ENCODE measurements at places on chromosomes 12 and 14.

- peak; percentile 68 for DNase-seq
Measured at GRCh38 chr12:67452119-67452805, 183.1 kb downstream of the CAND1 start.

- no peak for DNase-seq
Measured at GRCh38 chr14:74949859-74950573, 5.4 kb downstream of the PGF start.

- no peak for DNase-seq
Measured at GRCh38 chr12:11174022-11174421, 3.0 kb downstream of the SMIM10L1 start.

DNA sequence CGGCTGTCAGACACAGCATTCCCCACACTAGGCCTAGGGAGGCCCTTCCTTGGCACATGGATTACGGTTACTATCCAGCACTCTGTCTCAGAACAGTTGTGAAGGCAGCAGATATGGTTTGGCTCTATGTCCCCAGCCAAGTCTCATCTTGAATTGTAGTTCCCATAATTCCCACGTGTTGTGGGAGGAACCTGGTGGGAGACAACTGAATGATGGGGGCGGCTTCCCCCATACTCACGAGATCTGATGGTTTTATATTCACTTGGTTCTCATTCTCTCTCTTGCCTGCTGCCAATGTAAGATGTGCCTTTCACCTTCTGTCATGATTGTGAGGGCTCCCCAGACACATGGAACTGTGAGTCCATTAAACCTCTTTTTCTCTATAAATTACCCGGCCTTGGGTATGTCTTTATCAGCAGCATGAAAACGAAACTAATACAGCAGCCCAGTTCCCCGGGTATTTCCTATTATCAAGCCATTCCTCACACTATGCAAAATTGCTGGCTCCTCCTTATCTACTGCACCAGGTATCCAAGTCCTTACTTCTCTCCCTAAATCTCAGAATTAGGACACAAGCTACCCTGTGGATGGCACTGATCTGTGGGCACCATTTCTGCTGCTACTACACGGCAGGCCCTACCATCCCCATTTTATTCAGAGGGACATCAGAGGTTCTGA is 33.3 kb downstream of the NT5DC3 start:
- no peak for DNase-seq

GRCh38 chr14:94964931-94965330 is 192.4 kb downstream of the DICER1 start:
- no peak for DNase-seq

GRCh38 chr12:99334285-99335056 is 313.1 kb upstream of the GARIN6 start:
- DNase-seq: no peak

GRCh38 chr12:95646781-95647190 is 95.5 kb upstream of the USP44 start:
- no peak for DNase-seq

- DNase-seq: no peak
Measured at GRCh38 chr14:72418806-72419205, 475.1 kb downstream of the DPF3 start.

DNA sequence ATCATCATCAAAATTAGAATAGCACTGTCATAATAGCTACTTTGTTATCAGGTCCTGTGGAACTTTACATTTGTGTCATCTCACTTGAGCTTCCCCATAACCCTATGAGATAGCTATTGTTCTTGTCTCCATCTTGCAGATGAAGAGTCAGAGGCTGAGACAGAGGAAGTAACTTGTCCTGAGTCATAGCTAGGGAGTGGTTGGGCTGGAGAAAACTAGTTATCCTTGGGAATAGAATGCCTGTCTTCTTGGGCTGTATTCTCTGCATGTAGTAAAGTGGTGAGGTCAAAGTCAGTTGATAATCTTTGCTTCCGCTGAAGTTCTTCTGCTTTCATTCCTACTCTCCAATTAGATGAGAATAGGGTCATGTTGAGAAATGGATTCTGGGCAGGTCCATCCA is 117.0 kb downstream of the SMOC1 start:
- no peak for DNase-seq

- DNase-seq: peak; percentile 84
Measured at GRCh38 chr12:103929046-103929783, 995 bp upstream of the HSP90B1 start.

DNA sequence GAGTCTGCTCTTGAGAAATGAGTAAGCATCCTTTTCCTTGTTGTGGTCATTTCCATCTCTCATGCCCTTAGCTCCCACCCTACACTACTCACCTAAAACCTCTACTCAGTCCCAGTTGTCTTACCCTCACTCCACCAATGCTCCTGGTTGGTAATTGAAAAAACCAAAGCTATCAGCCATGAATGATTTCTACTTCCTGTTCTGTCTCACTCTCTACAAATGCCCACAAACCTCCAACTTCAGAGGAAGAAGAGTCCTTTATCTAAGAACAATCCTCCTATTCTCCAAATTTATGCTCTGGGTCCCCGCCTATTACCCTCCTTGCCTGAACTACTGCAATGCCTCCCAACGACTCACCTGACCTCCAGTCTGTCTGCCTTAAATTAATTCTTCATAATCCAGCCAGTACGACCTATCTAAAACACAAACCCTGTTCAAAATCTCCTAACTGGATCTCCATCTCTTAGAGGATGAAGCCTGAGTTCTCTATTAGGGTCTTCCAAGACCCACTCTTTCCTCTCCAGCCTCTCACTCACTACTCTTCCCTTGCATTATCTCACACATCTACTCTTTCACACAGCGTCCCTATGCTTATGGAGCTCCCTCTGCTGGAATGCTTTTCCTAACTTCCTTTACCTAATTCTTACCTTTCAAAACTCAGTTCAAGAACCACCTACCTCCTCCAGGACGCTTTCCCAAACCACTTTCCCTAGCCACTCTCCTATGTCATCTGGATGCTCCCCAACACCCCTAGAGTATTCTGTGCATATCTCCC is 2.2 kb downstream of the DHRS1 start:
- DNase-seq: peak; percentile 38

- DNase-seq: no peak
Measured at GRCh38 chr12:132622437-132623071, 4.0 kb downstream of the P2RX2 start.

- no peak for DNase-seq
Measured at GRCh38 chr12:76694369-76694768, 69.5 kb upstream of the ZDHHC17 start.

DNA sequence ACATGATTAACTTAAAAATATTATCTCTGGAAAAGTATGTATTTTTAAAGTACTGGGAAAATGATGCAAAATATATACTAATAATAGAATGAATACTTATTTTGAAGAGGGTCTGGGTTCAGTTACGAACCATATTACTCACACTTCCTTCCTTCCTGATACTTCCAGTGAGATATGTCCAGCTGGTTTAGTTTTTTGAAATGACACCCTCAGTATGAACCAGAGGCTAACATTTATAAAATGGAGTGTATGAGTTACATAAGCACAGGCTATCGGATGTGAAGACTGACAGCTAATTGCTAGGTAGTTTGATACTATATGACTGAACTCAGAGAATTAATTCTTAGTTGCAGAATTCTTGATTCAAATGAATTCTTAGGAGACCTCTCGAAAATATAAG is 122.9 kb downstream of the OTOGL start:
- DNase-seq: no peak

DNA sequence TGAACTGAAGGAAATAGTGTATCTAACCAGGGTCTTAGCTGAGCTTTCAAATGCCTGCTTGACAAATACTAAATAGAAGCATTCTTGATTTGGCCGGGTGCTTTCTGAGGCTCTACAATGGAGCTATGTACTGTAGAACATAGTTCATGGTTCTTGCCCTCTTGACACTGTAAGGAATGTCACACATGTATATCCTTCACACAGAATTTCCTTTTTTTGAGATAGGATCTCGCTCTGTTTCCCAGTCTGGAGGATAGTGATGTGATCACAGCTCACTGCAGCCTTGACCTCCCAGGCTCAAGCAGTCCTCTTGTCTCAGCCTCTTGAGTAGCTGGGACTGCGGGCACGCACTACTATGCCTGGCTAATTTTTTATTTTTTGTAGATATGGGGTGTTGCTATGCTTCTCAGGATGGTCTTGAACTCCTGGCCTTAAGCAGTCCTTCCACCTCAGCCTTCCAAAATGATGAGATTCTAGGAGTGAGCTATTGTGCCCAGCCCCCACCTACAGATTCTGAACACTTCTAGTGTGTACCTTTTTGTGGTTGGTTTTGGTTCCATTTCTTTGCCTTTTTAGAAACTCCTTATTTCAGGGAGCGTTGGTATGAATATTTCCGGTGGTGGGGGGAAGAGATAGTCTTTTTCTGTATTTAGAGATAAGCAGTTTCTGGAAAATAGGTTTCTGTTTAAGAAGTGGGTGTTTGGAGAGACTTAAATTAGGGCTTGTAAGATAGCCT is 4.2 kb downstream of the MLXIP start:
- no peak for DNase-seq

DNA sequence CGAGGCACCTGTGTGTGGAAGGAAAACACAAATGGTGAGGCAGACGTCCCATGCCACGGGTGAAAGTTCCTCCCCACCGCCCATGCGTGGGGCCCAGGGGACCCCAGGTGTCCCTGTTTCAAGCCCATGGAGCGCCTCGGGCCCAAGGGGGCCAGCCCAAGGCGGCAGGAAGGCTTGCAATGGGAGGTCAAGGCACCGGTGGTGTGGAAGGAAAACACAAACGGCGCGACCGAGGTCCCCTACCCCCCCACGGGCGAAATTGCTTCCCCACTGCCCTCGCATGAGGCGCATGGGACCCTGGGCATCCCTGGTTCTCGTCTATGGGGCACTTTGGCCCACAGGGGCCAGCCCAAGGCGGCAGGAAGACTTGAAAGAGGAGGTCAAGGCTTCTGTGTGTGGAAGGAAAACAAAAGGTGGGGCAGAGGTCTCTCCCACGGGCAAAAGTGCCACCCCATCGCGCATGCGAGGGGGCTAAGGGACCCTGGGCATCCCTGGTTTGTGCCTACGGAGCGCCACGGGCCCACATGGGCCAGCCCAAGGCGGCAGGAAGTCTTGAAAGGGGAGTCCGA is 379.4 kb downstream of the ALG10 start:
- DNase-seq: no peak

GRCh38 chr12:81015510-81015909 is 62.4 kb upstream of the ACSS3 start:
- DNase-seq: no peak

- no peak for DNase-seq
Measured at GRCh38 chr14:102560458-102561261, 31.8 kb upstream of the RCOR1 start.

DNA sequence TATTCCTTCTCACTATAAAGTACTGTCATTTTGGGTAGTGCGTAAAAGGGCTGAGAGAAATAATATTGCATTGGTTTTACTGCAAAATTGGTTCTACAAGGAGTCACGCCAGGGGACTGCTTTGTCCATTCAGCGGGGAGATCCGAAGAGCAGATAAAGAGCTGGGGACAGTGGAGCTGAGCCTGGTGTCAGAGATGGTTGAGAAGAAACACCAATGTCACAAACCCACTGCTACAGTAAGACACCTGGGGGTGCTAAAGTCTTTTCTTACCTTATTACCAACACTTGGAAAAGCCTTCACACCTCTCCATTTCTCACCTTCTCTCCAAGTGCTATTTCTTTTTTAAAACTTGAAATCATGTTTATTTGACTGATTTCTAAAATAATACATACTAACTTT is 14.1 kb downstream of the IL31 start:
- no peak for DNase-seq

DNA sequence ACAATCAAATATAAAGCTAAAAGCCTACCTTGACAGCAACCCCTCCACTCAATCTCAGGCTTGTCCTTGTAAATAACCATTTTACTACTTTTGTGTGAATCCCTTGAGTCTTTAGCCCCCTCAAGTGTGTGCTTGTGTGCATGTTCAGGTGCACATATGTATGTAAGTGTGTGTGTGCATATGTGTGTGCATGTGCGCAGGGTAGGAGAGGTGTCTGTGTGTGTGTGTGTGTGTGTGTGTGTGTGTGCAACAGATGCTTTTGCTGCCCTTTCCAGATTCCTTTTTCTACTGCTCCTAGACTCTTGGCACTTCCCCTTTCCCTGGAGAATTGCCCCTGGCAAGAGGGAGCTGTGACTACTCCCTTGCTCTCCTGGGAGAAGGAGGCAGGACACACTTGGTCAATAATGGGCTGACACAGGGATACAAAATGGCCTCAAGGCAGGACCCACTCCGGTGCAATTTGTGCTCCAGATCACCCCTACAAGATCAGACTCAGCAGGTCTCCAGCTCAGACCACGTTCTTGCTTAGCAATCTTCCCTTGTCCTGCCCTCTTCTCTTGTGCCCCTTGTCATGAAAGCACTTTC is 73.4 kb downstream of the IFNG start:
- DNase-seq: no peak

- DNase-seq: no peak
Measured at GRCh38 chr12:51994959-51995358, 11.8 kb upstream of the TAMALIN start.

- DNase-seq: no peak
Measured at GRCh38 chr14:104935955-104936354, 11.3 kb downstream of the PLD4 start.

- DNase-seq: no peak
Measured at GRCh38 chr12:32336261-32336660, 63.1 kb upstream of the FGD4 start.

DNA sequence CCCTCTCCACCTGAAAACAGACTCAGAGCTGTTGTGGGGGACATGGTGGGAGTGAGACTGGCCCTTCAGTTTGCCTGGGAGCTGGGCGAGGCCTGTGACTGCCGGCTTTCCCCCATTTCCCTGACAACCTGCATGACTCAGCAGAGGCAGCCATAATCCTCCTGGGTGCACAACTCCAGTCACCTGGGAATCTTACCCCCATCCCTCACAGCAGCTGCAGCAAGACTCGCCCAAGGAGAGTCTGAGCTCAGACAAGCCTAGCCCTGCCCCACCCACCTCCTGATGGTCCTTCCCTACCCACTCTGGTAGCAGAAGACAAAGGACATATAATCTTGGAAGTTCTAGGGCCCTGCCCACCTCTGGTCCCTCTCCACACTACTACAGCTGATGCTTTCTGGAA is 207.3 kb upstream of the ARID2 start:
- no peak for DNase-seq

DNA sequence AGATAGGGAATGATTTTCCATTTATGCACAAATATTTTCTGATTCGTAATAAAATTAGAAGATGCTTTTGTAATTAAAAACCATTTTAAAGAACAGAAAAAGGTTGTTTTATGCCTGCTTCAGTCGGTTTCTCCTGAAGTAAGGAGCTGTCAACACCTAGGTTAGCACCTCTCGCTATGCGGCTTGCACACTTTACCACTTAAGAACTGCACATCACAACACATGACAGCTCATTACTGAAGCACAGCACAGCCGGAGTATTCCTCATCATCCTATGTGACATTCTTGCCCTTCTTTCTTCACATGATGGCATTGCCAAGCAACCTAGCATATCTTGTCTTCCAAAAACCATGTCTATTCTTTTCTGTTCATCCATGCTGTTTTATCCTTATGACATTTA is 5.4 kb upstream of the WIF1 start:
- DNase-seq: no peak
